NCI-H748 treated with DMSO at 0.1 percent for 48 hours (cell line): ENCODE measurements at places on chromosomes 12 and 14.

GRCh38 chr12:114924946-114925475, 241.0 kb upstream of the TBX3 start:
- DNase-seq: no peak

GRCh38 chr14:33163600-33163999, 224.9 kb downstream of the NPAS3 start:
- DNase-seq: no peak

DNA sequence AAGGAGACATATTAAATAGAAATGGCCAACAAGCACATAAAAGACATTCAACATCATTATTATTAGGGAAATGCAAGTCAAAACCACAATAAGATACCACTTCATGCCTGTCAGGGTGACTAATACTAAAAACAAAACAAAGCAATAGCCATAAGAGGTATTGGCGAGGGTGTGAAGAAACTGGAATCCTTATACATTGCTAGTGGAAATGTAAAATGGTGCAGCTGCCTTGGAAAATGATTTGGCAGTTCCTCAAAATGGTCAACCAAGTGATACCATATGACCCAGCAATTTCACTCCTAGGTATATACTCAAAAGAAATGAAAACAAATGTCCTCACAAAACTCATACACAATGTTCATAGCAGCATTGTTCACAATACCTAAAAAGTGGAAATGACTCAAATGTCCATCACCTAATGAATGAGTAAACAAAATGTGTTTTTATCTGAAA, 27.0 kb downstream of the GPR135 start:
- no peak for DNase-seq

DNA sequence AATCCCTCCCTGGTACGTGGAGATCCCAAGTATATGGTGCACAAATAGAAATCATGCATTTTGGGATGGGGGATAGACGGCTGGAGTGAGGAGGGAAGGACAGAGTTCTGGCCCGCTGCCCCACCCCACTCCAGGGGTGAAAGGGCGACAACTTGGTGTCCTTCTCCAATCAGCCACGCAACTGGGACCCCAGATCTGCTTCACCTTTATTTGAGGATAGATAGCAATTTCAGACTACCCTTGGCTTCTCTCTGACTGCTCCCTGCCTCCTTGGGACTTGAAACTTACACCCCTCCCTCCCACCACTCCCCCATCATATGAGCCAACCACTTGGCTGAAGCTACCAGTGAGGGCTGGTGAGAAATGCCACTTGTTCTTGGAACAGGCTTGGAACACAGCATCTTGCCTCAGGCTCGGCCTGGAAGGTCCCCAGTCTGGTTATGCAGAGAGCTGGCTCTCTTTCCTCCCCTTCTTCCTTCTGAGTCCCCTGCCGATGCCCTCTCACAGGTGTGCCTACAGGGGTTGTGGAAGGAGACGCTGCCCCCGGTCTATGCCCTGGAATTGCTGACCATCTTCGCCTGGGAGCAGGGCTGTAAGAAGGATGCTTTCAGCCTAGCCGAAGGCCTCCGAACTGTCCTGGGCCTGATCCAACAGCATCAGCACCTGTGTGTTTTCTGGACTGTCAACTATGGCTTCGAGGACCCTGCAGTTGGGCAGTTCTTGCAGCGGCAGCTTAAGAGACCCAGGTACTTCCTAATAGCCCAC, 8.1 kb downstream of the OAS3 start:
- DNase-seq: no peak

DNA sequence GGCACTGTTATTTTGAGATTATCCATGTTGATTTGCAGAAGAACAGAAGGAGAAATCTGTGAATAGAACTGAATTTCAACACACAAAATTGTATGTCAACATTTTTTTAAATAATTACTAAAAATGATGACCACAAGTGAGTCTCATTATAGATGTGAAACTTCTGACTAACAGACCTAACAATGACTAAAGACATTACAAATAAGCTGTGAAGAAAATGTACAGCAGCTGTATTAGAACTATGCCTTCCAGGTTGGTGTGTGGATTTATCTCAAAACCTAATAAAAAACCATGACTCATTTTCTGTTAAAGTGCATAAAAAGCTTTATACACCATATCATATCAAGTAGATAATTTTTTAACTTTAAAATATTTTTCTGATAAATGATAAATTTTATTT, 22.5 kb upstream of the FOXG1 start:
- no peak for DNase-seq

DNA sequence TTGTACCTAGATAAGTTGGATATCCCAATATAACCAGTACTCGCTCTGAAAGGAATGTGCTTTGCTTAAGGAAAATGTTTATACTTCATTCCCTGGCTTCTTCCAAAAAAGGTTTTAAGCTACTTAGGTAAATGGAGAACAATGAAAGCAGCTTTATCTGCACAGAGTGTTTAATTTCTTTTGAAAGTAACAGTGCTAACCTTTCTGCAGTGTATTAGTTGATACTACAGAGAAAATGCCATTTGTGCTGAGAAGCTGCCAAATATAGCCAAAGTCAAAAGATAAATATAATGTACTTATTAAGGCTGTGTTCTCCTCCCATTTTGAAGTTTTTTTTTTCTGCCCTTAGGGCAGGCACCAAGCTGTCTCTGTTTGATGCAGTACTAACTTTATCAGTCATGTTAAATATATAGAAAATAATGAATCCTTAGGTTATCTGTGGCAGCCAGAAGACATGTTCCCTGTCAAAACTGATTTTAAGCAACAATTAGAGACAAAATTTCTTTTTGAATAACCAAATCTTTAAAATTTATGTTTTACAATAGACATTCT, 145.4 kb upstream of the KITLG start:
- no peak for DNase-seq

- DNase-seq: no peak
Measured at GRCh38 chr12:119195256-119195655, 16.5 kb downstream of the HSPB8 start.

- DNase-seq: no peak
Measured at GRCh38 chr12:49032679-49033447, 14.3 kb upstream of the PRKAG1 start.

- no peak for DNase-seq
Measured at GRCh38 chr14:58488550-58488949, 61.0 kb downstream of the KIAA0586 start.

GRCh38 chr12:114666746-114667668, 17.0 kb downstream of the TBX3 start:
- no peak for DNase-seq

DNA sequence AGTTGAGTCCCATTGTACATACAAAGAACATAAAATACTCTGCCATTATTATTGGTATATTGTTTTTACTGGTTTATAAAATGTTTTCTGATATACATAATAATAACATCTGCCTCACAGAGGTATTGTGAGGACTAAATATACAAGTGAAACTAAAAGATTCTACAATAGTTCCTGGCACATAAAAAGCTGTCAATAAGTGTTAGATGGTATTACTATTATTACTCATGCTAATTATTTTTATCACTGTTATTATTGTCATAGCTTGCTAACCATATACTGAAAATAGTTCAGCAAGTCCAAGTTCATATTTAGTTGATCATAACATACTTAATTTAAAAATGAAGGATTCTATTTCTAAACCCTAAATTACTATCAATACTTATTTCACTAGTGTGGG, 34.4 kb downstream of the BTG1 start:
- DNase-seq: no peak

GRCh38 chr12:47939009-47939601, 24.3 kb upstream of the TMEM106C start:
- no peak for DNase-seq

- no peak for DNase-seq
Measured at GRCh38 chr12:18270958-18271460, 9.7 kb downstream of the PIK3C2G start.

GRCh38 chr14:25080682-25081081, 30.7 kb upstream of the STXBP6 start:
- DNase-seq: no peak

GRCh38 chr12:48768147-48768546, 20.7 kb downstream of the ADCY6 start:
- DNase-seq: no peak

- DNase-seq: no peak
Measured at GRCh38 chr12:132561427-132562156, 48.8 kb downstream of the LRCOL1 start.

DNA sequence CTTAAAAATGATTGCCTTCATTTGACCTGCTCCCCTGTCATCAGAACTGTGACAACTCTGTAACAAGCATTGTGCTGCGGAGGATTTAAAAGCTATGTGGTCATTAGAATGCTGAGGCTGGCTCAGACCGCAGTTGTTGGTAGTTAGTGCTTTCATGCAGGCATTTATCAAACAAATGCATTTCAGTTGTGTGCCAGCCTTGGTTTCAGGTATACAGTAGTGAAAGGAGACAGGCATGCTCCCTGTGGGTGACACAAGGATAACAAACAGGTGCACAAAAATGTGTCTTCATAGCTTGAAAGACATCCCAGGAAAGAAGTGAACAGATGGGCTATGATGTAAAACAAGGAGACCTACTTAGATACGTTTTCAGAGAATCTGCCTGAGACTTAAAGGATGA, 60.6 kb downstream of the MARK3 start:
- no peak for DNase-seq

DNA sequence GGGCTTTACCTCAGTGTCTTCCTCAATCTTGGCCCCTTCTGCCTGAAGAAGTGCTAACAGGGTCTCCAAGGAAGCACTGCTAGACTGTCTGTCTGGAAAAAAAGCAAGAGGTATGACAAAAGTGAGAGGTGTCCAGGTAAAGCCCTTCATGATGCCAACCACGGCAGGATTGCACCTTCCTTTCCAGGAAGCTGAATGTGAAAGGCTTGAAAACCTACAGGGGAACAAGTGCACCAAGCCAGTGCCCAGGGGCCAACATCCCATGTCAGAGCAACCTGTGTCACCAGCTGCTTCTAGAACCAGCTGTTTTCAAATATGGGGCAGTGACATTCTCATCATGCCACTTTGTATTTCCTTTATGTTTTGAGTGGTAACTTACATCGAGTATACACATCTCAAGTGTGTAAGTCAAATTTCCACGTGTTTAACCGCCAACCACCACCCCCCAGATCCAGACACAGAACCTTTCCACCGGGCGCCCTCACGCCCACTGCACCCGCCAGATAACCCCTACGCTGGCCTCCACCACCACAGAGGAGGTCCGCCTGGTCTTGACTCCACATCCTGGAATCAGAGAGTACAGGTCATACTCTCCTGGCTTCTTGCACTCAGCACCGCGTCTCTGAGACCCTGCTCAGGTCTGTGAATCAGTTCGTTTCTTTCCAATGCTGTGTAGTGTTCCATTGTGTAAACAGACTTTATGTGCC, 27.3 kb downstream of the VPS37B start:
- no peak for DNase-seq

DNA sequence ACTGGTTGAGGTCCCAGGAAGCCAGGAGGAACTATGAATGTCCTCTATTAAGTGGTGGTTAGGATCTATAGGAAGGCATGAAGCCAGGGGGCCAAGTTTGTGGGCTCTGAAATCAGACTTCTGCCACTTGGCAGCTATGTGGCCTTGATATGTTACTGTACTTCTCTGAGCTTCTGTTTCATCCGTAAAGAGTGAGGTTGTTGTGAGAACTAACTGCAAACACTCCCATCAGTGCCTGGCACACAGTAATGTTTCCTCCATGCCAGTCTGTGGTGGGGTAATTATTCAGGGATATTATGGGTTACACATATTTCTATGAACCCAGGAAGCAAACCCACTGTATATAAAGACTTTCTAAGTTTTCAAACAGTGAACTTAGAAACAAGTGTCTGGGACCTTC, 57.4 kb downstream of the PLXNC1 start:
- DNase-seq: no peak

DNA sequence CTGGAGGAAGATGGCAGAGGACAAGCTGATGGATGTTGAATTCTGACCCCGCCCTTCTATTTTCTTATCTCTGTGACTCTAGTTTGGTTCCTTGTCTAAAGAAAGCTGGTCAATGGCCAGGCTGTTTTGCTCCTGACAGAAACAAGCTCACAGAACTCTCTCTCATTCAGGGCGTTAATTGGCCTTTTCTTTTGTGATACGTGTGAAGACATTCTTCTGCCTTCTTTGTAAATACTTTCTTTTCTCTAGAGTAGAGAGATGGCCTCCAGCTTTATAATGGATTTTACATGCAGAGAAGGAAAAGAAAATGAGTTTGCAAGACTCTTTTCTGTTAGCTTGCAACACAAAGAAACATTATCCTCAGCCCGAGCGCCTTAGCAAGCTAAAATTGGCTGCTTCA, 492.2 kb upstream of the CCDC196 start:
- no peak for DNase-seq

DNA sequence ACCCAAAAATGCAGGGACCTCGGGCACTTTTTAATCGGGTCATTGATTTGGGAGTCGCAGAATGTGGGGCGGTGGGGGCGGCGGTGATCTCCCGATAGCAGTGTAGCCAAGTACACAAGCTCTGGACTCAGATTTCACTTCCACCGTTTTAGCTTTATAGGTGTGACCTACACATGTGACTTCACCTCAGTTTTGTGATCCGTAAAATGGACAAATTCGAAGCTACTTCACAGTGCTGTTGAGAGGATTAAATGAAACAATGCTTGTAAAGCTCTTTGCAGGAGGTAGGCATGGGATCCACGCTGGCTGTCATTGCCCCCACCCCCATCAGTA, 478 bp downstream of the RITA1 start:
- peak; percentile 4 for DNase-seq

DNA sequence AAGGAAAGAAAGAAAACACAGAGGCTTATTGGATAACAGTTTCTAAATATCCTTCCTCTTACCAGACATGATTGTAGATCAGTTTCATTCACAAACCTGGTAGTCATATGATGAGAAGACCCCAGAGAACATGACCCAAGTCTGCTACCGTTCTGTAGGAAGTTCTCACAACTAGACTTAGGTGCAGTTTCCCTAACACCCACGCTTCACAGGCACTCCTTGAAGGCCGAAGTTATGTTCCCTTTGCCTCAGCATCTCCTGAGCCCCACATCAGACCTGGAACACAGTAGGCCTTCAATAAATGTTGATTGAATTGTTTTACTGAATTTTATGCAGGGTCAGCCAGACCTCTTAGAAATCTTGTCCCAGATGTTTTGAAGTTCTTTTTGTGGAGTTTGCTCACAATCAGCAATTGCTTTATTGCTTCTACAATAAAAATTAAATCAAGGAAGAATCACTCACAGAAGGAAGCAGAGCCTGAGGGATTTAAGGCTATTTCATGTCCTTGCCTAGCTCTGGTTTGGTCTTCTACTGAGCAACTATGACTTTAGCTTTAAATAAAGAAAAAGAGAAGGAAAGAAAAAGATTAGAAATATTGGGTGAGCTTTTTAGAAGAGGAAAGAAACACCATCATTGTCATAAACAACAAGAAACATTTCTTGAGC, 138.6 kb upstream of the MDM1 start:
- no peak for DNase-seq
